ENCODE measurements at places on chromosomes 3 and 15.

GRCh38 chr3:9347887-9348286, 15.0 kb upstream of the THUMPD3 start:
- DNase-seq: no peak

DNA sequence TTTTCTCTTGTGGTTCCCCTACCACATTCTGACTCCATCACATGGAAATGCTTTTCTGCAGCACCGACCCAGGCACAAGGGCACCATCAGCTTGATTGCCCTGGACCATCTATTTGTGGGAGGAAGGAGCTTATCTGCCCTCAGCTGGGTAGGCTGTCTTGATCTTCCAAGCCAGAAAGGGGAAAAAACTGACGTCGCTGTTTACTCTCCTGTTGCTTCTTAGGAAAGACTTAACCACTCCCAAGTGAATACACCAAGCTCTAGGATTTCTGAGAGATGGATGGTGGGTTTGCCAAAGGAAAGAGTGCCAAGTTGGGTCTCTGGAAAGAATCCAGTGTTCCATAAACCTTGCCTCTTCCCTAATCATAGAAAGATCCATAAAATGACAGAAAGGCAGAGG, 4.0 kb downstream of the TNFAIP8L3 start:
- DNase-seq: no peak

GRCh38 chr3:186342197-186342596, 19.8 kb downstream of the DGKG start:
- no peak for DNase-seq

- no peak for DNase-seq
Measured at GRCh38 chr3:178485756-178486155, 50.5 kb upstream of the KCNMB2 start.

DNA sequence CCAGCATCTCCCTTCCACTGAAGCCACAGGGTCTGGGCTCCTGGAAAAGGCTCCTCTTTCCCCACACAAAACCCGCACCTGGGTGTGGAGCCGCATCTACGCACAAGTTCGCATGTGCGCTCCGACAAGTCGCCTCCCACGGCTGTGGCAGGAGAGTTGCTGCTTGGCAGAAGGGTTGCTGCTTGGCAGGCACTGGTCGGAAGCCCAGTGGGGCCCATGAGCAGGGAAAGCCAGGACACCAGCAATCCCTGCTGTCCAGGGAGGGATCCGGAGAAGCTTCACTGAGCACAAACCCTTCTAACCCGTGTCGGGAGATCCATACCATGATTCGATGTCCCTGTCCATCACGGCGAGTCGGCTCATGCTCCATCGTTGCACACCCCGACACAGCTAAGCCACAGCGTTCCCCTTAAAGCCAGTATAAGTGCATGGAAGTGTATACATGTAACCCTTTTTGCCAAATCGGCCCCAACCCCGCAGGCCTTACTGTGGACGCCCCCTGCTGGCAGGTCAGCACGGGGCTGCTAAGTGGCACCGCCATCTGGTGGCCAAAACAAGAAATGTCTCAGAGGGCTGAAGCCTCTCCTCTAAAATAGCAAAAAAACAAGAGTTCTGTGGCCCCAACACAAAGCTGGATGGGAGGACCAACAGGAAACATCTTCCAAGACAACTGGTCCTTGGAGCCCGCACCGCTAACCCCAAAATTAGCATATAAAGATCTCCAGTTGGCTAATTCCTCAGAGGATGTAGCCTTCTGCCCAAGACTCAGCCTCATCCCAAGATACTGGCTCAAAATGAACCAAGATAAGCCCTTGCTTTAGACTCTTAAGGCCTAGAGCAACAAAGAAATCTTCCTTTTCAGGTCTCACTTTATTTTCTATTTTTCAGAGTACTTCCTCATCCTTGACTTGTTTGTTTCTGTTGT, 8.3 kb downstream of the ANKRD63 start:
- peak; percentile 83 for DNase-seq

All from activated CD4-positive, alpha-beta T cell treated with anti-CD3 and anti-CD28 coated beads for 24 hours (primary cell).